ENCODE measurements at places on chromosomes 11 and 22. TPM values are rescaled to one million over a fixed set of nuclear protein-coding genes. Genes with fewer than 3 reads are reported as not detected.

GRCh38 chr11:125348141-125348651 is 147.9 kb downstream of the FEZ1 start:
- no peaks in the 10 kb centered on the region for H3K27me3 ChIP-seq
- H3K4me1 ChIP-seq = peaks cover 7% of the 10 kb centered on the region
- DNase-seq = no peak
- H3K4me3 ChIP-seq = no peak overlapping the region
- H3K36me3 ChIP-seq = no peaks in the 10 kb centered on the region
- H3K27ac ChIP-seq = no peak overlapping the region

DNA sequence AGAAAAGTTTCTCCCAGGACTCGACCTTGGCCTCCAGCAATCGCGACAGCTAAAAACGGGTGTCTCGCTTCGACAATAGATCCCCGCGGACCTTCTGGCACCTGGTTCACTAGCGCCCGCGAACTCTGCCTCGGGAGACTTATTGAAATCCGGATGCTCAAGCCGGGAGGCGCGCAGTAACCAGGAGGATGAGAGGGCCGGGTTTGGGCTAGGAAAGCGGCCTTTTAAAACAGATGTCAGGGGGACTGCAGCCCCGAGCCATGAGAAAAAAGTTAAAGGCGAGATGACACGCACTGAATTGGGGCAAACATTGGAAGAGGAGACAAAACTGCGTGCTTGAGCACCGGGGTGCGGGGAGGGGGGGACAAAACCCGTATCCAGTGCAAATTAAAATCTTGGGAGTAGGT is 637 bp upstream of the ZBTB16 start:
- H3K27me3 ChIP-seq = peaks cover 88% of the 10 kb centered on the region
- H3K36me3 ChIP-seq = no peaks in the 10 kb centered on the region
- peak overlapping the region; percentile 85 for H3K4me3 ChIP-seq

- no peaks in the 10 kb centered on the region for H3K36me3 ChIP-seq
- H3K27me3 ChIP-seq = no peaks in the 10 kb centered on the region
- no peak overlapping the region for H3K27ac ChIP-seq
- no peak for DNase-seq
- no peak overlapping the region for H3K4me3 ChIP-seq
Observed at GRCh38 chr22:47166446-47167016, 404.1 kb downstream of the TBC1D22A start.

GRCh38 chr11:79304599-79305212 is 136.1 kb downstream of the TENM4 start:
- H3K36me3 ChIP-seq = no peaks in the 10 kb centered on the region
- no peaks in the 10 kb centered on the region for H3K27me3 ChIP-seq
- H3K4me3 ChIP-seq = no peak overlapping the region
- DNase-seq = no peak

DNA sequence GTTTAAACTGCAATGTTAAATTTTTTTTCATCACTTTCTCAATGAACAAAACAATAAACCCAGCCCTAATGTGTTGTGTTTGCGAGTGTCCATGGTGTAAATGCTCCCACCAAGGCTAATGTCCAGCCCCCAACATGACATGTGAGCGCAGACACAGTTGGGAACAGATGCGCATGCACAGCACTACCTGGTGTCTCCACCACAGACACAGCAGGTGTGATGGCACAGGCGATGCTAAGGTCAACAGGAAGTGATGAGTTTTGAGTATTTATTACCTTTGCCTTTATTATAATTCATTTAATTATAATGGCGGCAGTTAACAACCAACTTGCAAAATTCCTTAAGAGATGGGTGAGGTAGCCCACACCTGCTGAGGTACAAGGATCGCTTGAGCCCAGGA is 42.9 kb downstream of the MICAL3 start:
- peak overlapping the region; percentile 46 for H3K27ac ChIP-seq
- no peak for DNase-seq
- H3K36me3 ChIP-seq = no peaks in the 10 kb centered on the region
- no peak overlapping the region for H3K4me3 ChIP-seq

- no peaks in the 10 kb centered on the region for H3K27me3 ChIP-seq
- H3K4me1 ChIP-seq = peaks cover 22% of the 10 kb centered on the region
- peak; percentile 80 for DNase-seq
- H3K4me3 ChIP-seq = no peak within 1 kb of the TSS
- H3K27ac ChIP-seq = peak within 1 kb of the TSS; percentile 49
Observed at GRCh38 chr22:17562906-17563870, at the start of gene SLC25A18. TSS of gene SLC25A18 (plus strand) at chr22:17563498. CDS start at chr22:17579945, 16,447 bp downstream.

DNA sequence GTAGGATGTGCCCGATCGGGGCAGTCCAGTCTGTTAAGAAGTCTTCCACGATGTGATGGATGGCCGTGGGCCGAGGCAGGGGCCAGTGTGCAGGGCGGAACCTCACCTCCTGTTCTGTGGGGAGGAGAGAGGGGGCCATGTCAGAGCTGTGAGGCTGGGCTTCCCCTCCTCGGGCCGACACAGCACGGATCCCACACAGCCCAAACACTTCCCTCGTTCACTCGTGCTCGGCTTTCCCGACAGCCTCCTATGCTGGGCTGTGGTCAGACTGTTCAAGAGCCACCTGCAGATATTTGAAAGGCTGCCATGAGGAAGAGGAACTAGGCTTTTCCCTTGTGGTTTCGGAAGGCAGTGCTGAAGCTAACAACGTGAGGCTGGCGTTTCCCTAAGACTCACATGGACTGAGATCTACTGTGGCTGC is 12.3 kb upstream of the TXN2 start:
- H3K27me3 ChIP-seq = no peaks in the 10 kb centered on the region
- DNase-seq = no peak
- H3K4me3 ChIP-seq = no peak overlapping the region
- no peaks in the 10 kb centered on the region for H3K4me1 ChIP-seq
- H3K36me3 ChIP-seq = peaks cover 25% of the 10 kb centered on the region

DNA sequence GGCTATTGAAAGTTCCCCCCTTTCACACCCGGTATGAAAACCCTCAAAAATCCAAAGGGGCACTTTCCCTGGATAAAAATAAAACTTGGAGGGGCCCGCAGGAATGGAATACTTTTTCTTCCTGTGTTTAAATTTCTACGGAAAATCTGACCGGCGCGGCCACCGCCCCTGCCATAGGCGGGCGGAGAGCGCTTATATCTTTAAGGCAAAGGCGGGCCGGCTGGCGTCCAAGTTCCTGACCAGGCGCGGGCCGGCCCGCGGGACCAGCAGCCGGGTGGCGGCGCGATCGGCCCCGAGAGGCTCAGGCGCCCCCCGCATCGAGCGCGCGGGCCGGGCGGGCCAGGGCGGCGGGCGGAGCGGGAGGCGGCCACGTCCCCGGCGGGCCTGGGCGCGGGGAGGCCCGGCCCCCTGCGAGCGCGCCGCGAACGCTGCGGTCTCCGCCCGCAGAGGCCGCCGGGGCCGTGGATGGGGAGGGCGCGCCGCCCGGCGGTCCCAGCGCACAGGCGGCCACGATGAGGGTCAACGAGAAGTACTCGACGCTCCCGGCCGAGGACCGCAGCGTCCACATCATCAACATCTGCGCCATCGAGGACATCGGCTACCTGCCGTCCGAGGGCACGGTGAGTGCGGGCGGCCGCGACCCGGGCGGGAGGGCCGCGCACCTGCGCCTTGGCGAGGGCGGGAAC is at the start of gene ANO1:
ANO1 (plus strand) TSS at position 223 of the 686 bp plus-strand sequence; CDS start at position 513, 290 bp downstream.
- DNase-seq = peak; percentile 50
- no peaks in the 10 kb centered on the region for H3K4me1 ChIP-seq
- peaks cover 95% of the 10 kb centered on the region for H3K27me3 ChIP-seq
- no peak within 1 kb of the TSS for H3K27ac ChIP-seq

- H3K4me1 ChIP-seq = no peaks in the 10 kb centered on the region
- H3K27me3 ChIP-seq = no peaks in the 10 kb centered on the region
- H3K36me3 ChIP-seq = no peaks in the 10 kb centered on the region
Observed at GRCh38 chr11:134343646-134344045, 11.9 kb downstream of the GLB1L2 start.

GRCh38 chr11:44535191-44535980 is 30.1 kb upstream of the CD82 start:
- H3K27me3 ChIP-seq = no peaks in the 10 kb centered on the region
- H3K36me3 ChIP-seq = no peaks in the 10 kb centered on the region
- H3K27ac ChIP-seq = no peak overlapping the region
- no peak for DNase-seq
- H3K4me1 ChIP-seq = no peaks in the 10 kb centered on the region

DNA sequence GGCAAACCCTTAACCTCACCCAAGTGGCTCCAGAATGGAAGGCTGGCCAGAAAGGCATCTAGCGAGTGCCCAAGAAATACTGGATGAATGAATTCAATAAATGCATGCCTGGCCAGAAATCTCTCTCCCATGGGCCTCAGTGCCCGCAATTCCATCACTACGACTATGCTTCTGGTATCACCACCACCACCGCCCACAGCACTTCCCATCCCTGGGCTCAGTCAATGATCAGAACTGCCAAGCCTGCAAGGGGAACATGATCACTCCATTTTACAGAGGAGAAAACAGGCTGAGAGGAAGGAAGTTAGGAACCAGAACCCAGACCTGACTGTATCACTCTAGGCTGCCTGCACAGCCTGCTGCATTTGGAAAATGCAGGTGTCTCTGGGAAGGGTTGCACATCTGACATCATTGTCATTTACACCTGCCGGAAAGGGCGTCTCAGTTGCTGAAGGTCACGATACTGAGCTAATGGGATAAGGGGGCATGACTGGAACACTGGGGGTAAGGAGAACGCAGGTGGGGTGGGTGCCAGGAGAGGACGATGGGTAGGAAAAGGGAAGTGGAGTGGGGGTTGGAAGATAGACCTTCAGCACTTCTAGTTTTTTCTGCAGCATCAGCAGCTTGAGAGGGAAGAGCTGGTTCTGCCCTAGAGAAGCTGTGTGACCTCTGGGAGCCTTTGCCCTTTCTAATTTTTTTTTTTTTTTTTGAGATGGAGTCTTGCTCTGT is 3.2 kb downstream of the GPR152 start:
- H3K27me3 ChIP-seq = no peaks in the 10 kb centered on the region
- no peak overlapping the region for H3K27ac ChIP-seq
- DNase-seq = no peak
- H3K4me1 ChIP-seq = no peaks in the 10 kb centered on the region

GRCh38 chr22:35442471-35442870 is 42.5 kb downstream of the MCM5 start:
- DNase-seq = no peak
- no peaks in the 10 kb centered on the region for H3K36me3 ChIP-seq
- no peak overlapping the region for H3K4me3 ChIP-seq
- no peak overlapping the region for H3K27ac ChIP-seq

- H3K4me1 ChIP-seq = no peaks in the 10 kb centered on the region
- H3K36me3 ChIP-seq = no peaks in the 10 kb centered on the region
- H3K27ac ChIP-seq = no peak overlapping the region
- H3K27me3 ChIP-seq = no peaks in the 10 kb centered on the region
Observed at GRCh38 chr11:134759274-134759673, 347.2 kb upstream of the B3GAT1 start.

DNA sequence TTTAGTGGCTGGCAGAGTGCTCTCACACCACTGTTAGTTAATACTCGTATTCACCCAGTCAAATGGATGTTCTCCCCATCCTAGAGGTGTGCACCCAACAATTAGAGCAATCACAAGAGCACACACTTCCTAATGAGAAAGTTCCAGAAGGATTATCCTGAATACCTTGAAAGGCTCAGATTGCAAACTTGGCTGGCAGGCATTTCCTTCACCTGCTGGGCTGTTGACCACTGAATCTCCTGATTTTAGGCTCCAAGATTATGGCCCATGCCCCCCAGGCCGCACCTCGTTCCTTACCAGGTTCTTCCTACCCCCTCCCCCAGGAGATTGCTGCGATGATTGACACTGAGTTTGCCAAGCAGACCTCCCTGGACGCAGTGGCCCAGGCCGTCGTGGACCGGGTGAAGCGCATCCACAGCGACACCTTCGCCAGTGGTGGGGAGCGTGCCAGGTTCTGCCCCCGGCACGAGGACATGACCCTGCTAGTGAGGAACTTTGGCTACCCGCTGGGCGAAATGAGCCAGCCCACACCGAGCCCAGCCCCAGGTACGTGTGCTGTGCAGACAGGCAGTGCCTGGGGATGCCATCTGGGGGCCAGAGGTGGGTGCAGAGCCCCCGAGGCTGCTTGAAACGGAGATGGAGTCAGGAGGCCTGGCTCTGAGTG is 26.9 kb downstream of the TAB1 start:
- H3K27ac ChIP-seq = no peak overlapping the region
- no peak overlapping the region for H3K4me3 ChIP-seq
- no peaks in the 10 kb centered on the region for H3K4me1 ChIP-seq
- no peak for DNase-seq

GRCh38 chr11:36046932-36047331 is 103.1 kb downstream of the LDLRAD3 start:
- H3K27me3 ChIP-seq = no peaks in the 10 kb centered on the region
- H3K4me1 ChIP-seq = peaks cover 9% of the 10 kb centered on the region
- H3K4me3 ChIP-seq = no peak overlapping the region
- H3K36me3 ChIP-seq = no peaks in the 10 kb centered on the region
- DNase-seq = no peak

GRCh38 chr11:94925422-94926270 is 47.7 kb downstream of the CWC15 start:
- H3K4me3 ChIP-seq = no peak overlapping the region
- H3K4me1 ChIP-seq = peaks cover 8% of the 10 kb centered on the region
- no peak overlapping the region for H3K27ac ChIP-seq
- H3K36me3 ChIP-seq = no peaks in the 10 kb centered on the region

DNA sequence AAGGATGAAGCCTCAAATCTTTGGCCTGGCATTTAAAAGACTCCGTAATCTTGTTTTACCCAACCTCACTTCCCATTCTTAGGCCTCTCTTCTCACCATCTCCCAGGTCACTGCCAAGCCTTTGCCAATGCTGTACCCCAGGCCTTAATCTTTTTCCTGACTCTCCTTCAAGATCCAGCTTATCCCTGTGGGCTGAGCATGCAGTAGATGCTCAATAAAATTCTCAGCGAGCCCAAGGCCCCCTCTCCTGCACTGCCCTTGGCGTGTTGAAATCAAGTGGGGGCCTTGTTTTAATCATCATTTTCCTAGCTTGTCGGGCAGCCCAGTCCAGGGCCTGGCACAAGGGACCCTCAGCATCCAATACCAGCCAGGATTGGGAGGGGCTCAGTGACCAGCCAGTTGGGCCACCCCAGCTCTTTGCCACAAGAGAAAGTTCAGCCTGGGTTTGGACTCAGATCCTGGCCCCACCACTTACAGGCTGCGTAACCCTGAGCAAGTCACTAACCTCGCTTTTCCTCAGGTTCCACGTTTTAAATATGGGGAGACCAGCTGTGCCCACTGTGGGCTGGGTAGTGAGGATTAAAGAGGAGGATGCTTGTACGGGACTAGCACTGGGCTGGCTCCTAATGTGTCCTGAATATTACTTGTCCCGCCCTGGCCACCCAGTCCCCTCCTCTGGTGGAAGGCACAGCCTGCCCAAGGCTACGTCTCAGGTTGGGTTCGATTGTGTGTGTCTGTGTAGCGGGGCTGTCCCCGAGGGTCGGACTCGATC is 943 bp upstream of the YWHAH start:
- H3K4me3 ChIP-seq = peak overlapping the region; percentile 45
- H3K27me3 ChIP-seq = no peaks in the 10 kb centered on the region
- H3K27ac ChIP-seq = peak overlapping the region; percentile 98
- peaks cover 13% of the 10 kb centered on the region for H3K4me1 ChIP-seq
- H3K36me3 ChIP-seq = no peaks in the 10 kb centered on the region
- no peak for DNase-seq

The PRG2 gene
- not detected for total RNA-seq

The B3GAT1 gene
- total RNA-seq = 1.5 TPM

The OR6A2 gene
- 0.11 TPM for total RNA-seq

The AIFM3 gene
- total RNA-seq = 2.0 TPM

The PTPN5 gene
- total RNA-seq = 1.6 TPM

The SLC22A8 gene
- not detected for total RNA-seq

The ARVCF gene
- total RNA-seq = 64.3 TPM

The EIF3D gene
- total RNA-seq = 413 TPM

Data from cardiac muscle cell (in vitro differentiated cells and primary cell).